ENCODE measurements at places on chromosomes 2 and 18.

- DNase-seq, result no peak
Observed at GRCh38 chr2:223086370-223086981, 34.5 kb downstream of the KCNE4 start.

DNA sequence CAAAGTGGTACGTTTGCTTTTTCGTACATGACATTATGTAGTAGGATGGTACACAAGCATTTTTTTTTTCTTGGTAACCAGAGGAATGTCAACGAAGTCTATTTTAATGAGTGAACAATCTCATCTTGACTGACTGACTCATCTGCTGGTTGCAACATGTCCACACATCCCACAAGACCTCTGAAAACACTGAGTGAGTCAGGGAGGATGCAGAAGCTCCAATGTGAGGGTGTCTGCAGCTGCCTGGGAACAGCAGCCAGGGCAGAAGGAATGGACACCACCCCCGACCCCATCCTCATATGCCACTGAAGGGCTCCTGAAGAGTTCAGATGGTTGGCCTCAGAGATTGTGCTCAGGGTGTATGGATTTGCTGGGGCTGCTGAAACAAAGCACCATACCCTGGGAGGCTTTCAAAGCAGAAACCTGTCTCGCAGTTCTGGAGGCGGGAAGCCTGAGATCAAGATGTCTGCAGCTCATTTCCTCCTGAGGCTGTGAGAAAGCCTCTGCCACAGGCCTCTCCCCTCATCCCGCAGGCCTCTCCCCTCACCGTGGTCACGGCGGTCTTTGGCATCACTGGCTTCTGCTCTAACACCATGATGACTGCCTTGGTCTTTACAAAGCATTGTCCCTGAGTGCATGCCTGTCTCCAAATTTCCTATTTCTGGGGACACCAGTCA, 124.6 kb downstream of the LRATD1 start:
- no peak for DNase-seq

DNA sequence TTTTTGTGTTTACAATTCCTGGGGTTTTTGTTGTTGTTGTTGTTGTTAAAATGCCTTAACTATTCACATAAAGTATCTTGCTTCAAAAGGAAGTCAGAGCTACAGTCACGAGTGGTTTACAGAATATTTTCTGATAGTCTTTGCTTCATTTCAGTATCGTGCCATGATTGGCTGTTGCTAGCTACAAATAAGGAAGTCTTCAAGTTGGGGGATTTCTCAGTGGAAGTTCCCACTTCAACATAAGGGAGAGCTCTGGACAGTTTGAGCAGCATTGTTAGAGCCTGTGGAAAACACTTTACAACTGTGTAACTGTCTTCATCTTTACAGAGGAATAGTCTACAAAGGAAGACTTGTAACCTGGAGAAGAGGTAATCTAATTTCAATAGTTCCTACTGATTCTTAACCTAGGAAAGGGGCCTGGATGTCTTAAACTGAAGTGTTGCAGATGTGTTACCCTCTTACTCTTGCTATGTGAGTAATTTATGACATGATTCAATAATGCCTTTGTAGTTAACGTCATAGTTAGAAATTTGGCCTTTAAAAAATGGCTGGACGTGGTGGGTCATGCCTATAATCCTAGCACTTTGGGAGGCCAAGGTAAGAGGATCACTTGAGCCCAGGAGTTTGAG, 23.4 kb upstream of the TANK start:
- no peak for DNase-seq

DNA sequence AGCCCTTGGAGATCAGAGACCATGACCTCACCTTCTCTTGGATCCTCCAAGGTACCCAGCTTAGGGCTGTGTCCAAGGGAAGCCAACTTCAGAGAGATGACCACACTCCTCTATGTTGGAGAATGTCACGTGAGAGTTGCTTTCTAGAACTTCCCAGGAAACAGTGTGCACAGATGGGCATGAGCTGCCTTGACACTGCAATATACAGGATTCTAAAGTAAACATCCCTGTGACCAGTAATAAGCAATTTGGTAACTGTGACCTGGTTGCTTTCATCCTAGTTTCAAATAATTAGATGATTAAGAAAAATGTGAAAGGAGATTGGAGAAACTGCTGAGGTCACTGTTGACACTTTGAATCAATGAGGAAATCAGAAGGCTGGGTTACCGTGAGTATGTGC, 181.1 kb upstream of the EPAS1 start:
- DNase-seq, result no peak

All from stimulated activated CD8-positive, alpha-beta memory T cell treated with anti-CD3 and anti-CD28 coated beads, Interleukin-4, amount 100 ng/mL, for 1 hour (primary cell).